ENCODE measurements at places on chromosomes 2 and 18. TPM values are rescaled to one million over a fixed set of nuclear protein-coding genes. Genes with fewer than 3 reads are reported as not detected.
A peak's percentile ranks its signal among the peaks of the same experiment; 100 is the strongest.

The BOLL gene
- 0.45 TPM for total RNA-seq

DNA sequence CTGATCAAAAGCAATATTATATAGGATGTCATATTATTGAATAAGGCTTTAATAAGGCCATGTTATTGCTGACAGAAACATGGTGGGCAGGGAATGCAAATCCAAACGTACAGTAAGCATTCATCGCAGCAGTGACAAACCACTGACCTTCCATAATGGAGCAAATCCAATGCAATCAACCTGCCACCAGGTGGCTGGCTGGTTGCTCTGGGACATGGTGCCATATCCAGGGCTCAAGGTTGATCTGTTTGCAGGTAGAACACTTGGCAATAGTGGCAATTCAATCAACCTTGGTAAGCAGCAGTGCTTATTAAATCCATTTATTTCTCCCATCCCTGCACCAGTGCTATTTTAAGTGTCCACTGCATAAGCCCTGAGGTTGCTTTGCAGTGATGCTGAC is 75.4 kb downstream of the CERKL start:
- DNase-seq, result no peak

GRCh38 chr2:59885541-59885940 is 667.9 kb downstream of the BCL11A start:
- peak; percentile 35 for DNase-seq

The PLEKHM3 gene
- total RNA-seq, result 43.7 TPM

DNA sequence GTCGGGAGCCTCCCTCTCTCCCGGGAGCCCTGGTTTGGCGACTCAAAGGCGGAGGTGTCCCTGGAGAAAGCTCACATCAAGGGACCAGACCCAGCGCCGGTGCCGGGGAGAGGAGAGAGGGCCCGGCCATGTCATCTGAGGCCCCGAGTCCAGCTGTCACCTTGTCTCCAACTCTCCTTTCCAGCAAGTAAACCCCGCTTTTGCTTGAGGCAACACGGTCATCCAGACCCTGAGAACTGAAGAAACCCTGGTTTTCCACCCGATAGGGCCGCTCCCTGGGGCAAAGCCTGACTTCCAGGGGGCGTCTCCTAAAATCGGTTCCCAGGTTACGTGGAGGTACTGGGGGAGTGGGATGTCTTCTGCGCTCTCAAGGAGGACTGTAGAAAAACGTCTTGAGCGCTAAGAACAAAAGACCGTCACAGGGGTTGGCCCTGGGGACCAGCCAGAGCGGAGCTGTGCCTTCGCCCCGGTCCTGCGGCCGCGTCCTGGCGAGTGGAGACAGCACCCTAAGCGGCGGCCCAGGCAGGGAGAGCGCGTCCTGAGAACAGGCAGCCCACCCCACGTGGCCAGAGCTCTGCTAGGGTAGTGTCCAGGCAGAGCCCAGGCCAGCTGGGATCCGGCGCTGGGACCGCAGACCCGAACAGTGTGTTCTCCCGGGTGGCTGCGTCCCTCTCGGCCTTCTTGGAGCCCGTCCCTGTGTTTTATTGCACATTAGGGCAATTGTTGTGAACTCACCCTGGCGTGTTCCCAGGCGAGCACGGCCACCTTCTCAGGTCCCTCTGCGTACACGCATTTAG is 55.7 kb downstream of the TMEM18 start:
- DNase-seq, result no peak

DNA sequence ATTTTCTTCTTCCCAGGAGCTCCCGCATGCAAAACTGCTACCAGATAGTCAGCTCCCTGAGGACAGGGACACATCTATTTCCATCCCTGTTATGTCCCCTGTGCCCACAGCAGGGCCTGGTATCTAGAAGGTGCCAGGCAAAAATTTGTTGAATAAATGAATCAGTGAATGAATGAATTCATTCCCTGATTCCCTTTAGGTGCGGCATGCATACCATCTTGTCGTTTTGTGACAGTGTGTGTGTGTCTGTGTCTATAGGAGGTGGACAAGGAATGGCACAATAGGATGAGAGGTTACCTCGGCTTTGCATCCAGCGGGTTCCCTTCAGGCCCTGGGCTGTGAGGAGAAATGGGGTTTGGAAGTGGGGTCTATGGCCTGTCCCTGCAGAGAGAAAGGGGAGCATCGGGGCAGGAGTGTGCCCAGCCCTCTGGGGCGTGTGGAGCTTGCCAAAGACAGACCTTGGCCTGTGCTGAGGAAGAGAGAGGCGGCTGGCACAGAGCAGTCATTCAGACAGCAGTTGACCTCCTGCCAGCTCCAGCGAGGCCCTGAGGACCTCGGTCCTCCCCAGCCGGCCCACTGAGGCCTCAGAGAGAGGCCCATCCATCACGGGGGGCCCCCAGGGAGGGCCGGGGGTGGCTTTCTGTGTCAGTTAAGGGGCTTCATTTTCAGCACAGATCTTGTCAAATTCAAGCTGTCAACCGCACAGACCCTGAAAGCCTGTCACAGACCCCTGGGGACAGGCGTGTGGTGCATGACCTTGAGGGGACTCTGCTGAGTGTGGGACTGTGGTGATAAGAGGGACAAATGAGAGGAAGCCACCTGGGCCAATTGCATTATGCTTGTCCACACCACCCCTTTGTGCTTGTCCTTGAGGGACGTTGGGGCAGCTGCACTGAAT is 125.9 kb upstream of the CXCR4 start:
- DNase-seq, result no peak

The CTNNA2 gene
- 0.44 TPM for total RNA-seq

DNA sequence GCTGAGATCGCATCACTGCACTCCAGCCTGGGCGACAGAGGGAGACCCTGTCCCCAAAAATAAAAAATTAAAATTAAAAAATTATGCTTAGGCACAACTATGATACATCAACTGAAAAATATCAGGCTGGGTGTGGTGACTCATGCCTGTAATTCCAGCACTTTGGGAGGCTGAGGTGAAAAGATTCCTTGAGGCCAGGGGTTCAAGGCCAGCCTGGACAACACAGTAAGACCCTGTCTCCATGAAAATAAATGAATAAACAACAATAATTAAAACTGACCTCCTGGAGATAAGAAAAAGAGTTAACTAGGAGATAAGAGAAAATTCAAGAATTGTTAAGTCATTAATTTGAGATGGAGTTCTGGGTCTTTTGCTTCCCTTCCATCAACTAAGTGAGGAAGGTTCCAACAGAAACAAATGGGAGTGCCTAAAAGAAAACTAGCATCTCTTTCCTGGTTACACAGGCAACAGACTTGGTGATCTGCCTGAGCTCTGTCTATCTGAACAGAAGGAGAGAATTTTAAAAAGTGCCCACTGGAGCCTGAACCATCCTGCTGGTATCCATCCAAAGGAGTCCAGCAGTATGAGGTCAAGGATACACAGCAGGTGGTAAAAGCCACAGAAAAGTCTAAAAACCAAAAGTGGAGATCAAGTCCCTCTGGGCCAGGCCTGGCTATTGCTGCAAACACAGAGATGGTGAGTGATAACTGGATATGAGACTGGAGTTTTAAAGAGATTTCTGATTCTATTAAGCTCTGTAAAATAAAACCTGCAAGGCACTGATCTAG is 8.8 kb downstream of the PPM1G start:
- DNase-seq, result no peak

The MRO gene
- total RNA-seq, result 10.8 TPM

DNA sequence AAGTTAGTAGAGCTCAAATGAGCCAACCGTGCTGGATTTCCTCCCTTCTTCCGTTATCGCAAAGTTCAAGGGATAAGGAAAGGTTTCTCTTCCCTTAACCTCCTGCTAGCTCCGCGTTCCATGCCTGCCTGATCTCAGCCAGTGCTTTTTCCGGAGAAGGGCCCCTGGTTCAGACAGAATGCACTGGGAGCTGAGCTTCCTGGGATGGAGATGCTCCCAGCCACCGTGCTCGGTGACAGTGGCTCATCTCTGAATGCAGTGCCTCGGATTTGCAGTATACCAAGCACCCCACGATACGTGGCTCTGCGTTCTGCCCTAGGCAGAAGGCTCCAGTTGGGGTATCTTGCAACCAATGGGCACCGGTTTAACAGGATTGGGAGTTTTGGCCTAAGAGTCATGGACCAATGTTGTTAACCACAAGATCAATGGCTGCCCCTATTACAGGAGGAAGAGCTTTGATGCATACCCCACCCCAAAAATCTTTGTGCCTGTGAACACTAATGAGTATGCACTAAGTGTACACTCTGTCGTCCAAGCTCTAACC is 876 bp downstream of the CNTNAP5 start:
- DNase-seq, result no peak

The CCDC74A gene
- 21.6 TPM for total RNA-seq

DNA sequence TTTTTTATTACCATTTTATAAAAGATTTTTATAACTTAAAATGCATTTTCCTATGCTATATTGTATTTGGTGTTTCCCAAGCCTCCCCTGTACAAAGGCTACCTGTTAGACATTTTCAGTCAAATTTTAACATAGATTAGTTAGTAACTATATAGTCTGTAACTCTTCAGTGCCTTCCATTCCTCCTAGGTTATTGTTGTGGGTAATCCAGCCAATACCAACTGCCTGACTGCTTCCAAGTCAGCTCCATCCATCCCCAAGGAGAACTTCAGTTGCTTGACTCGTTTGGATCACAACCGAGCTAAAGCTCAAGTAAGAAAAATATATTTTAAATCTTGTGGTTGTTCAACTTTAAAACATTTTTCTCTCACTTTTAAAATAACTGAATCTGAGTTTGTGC is 10.2 kb downstream of the MDH1 start:
- no peak for DNase-seq

GRCh38 chr2:175097297-175097696 is 70.7 kb downstream of the ATF2 start:
- no peak for DNase-seq

DNA sequence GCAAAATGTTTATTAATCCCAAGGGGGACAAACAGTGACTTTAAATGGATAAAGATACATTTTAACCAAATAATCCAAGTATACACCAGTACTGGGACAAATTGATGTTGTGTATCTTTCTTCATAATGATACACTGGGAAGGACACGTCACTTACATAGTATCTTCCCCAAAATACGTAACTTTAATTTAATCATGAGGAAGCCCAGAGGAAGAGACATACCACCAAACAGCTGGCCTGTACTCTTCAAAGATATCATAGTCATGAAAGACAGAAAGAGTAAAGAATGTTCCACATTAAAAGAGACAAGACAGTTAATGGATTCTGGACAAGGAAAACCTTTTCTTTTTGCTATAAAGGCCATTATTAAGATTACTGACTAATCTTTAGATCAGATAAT is 37.1 kb downstream of the AGFG1 start:
- DNase-seq, result no peak

DNA sequence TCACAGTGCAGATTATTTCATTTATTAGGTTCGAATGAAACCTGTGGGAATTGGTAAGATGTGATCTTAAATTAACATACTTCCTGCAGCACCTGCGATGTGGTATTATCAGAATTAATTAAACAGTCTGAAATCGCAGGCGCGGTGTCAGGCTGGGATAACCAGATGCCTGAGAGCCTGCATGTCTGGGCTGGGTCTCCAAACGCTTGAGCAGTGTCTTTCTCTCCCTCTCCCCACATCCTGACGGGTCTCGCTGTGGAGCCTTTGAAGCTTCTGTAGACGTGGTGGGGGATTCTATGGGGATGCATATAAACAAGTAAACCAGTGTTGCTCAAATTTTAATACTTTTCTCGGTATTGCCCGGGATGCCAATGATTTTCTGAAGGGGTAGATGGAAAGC is 366.2 kb upstream of the SPRED2 start:
- DNase-seq, result no peak

The ARHGEF4 gene
- 23.7 TPM for total RNA-seq

DNA sequence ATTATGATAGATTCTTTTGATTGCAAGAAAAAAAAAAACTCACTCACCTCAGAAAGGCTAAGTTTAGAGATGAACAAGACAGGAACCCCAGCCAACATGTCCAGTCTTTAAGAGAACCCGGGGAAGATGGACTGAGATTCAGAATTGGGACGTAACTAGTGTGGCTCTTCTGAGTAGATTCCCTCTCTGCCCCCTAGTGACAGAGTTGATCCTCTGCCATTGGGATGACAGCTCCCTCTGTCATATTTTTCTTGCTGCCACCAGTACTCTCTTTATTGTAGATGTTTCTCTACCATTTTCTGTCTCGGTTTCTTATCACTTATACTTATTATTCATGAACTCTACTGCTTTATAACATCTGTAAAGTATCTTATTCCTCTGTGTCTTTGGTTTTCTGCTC is 77.7 kb downstream of the GULP1 start:
- peak; percentile 24 for DNase-seq

GRCh38 chr2:104378853-104379374 is 475.0 kb upstream of the POU3F3 start:
- DNase-seq, result peak; percentile 21

The SERPINB3 gene
- total RNA-seq, result not detected

DNA sequence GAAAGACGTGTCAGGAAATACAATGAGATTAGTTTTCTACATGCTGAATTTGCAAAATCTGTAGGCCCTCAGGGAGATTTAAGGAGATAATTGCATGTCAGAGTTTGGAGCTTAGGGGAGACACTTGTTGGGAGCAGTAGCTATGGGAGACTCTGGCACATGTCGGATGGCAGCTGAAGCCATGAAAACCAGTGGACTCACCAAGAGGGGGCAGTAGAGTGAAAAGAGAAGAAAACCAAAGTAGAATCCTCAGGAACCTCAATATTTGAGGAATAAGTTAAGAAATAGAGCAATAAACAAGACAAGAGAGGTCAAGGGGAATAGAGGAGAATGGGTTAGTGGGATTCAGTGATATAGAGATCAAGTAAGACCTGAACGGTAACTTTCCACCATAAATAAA is 24.8 kb downstream of the RUFY4 start:
- DNase-seq, result no peak

DNA sequence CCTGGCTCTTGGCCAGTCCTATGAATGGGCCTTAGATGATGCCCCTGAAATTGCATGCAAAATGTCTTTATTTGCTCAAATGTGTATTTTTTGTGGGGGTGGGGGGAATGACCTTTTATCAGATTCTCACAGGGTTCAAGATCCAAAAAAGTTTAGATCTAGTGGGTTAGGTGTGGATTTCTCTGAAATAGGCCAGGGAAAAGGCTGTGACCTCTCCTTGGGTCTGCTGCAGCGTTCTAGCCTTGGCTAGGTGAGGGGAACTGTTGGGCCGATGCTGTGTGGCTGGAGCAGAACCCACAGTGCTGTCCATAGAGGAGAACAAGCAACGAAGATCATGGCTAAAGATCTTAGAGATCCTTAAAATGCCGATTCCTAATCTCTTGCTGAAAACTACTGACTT is 130.4 kb upstream of the IL1R2 start:
- no peak for DNase-seq

DNA sequence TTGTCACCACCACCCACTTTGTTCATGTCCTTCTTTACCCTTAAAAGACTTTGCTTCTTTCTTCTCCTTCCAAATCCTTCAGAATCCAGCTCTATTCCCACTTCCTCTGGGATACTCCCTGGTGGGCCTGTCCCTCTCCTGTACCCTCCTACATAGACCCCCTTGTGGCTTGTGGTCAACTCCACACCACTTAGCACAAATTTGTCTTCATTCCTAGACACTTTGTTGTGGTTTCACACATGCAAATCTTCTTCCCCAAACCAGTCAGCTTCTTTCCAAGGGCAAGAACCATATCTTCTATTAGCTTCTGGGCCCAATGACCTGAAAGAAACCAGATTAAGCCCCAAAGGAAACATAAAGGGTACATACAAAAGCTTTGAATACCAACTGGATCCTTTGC is 342.4 kb downstream of the TNS1 start:
- no peak for DNase-seq
